ENCODE measurements at places on chromosomes 1 and 21.

GRCh38 chr1:42114229-42114628 is 39.0 kb upstream of the GUCA2B start:
- DNase-seq, result no peak

DNA sequence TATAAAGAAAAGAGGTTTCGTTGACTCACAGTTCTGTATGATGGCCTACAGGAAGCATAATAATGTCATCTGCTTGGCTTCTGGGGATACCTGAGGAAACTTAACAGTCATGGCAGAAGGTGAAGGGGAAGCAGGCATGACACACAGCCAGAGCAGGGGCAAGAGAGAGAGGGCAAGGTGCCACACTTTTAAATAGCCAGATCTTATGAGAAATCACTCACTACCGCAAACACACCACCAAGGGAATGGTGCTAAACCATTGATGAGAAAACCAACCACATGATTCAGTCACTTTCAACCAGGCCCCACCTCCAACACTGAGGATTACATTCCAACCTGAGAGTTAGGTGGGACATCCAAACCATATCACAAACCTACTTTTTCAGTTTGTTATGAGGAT is 245.9 kb upstream of the SGIP1 start:
- DNase-seq, result no peak

DNA sequence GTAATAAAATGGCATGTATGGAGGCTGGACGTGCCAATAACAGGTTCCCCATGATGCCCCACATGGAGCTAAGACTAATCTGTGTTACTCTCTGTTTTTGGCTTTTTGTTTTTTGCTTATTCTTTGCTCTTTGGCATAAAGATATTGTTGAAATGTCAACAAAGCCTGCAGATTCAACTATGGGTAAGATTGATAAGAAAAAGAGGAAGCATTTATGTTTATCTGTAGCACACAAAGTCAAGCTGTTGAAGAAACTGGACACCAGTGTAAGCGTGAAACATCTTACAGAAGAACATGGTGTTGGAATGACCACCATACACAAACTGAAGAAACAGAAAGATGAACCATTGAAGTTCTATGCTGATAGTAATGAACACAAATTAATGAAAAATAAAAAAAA is 402.7 kb downstream of the LTN1 start:
- DNase-seq, result no peak

- DNase-seq, result no peak
These were observed 44.1 kb downstream of the SLC66A1 start for GRCh38 chr1:19356266-19356665.

- no peak for DNase-seq
These were observed 111.2 kb upstream of the OLIG2 start for GRCh38 chr21:32914424-32915039.

DNA sequence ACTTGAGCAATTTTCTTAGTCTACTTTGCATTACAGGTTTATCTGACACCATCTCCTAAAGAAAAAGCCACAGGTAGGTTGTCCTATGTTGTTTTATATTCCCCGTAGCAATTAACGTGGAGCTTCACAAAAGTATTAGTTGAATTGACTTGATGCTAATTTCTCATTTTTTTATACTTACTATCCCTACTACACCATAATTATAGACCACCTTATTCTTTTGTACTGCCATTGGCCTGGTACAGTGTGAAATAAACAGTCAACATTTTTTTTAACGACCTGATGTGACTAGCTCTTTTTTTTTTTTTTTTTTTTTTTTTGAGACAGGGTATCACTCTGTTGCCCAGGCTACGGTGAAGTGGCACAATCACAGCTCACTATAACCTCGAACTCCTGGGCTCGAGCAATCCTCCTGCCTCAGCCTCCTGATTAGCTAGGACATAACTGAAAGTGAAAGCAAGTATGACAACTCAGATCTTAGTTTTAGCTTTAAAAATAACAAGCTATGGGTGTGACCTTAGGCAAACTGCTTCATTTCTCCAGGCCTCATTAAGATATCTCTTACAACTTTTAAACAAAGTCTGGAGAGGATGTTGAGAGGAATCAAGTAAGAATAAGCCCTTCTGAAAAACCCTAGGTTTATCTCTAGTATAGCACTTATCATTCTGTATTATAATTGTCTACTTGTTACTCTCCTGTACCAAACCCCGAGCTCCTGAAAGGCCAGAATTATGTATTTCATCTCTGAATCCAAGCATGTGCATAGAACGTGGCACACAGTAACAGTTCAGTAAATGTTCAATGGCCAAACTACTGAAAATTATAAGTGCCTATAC is 49.5 kb downstream of the LUZP1 start:
- no peak for DNase-seq

DNA sequence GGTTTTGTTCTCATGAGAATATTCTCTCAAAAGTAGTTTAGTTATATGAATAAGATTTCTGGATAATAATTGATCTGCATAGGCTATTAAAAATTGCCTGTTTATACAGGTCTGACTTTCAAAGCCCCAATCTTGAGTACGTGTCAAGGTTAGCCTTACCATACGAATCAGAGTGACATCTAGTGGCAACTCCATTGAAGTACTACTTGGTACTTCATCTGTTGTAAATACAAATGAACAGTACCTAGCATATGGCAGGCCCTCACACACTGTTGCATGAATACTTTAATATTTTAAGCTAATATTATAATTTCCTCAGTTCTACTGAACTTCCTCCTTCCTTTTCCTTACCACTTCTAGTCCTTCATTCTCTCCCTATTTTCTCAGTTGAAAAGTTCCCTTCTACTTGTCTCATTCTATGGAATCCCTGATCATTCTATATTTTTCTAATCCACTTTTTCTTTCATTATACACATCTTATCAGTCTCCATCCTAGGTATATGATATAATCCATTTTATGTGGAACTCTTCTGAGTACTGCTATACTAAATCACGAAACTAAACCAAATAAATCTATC is 101.2 kb downstream of the AKT3 start:
- DNase-seq, result no peak

- DNase-seq, result no peak
These were observed 105.3 kb downstream of the KCNN3 start for GRCh38 chr1:154764773-154765172.

DNA sequence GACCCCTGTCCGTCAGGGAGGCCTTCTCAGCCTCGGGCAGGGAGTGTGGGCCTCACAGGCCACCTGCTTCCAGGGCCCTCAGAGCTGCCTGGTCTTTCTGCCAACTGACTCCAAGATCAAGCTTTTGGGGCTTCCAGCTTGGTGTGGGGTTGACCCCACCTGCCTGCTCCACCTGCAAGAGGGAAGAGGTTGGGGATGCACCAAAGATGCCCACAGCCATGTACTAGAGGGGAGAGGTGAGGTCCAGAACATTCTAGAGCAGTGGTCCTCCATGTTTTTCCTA is 266.7 kb upstream of the VAMP3 start:
- DNase-seq, result no peak

- no peak for DNase-seq
These were observed 13.6 kb upstream of the PSMG1 start for GRCh38 chr21:39196838-39197237.

DNA sequence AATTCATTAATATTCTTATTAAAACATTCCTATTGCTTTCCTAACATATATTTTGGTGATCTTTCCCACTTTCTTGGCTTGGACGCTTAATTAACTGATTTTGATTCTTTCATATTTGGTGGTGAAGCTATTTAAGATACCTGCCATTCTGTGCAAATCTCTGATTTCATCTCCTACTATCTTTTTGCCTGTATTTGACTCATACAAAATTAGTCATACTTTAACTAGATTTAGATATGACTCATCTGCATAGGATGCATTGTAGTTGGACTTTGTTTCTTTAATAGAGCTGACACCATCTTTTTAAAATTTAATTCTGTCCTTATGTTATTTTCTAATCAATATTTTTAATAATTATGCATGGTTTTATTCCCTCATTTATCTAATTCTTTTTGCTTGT is 93.8 kb upstream of the PLPPR4 start:
- DNase-seq, result no peak

- DNase-seq, result no peak
These were observed 20.4 kb downstream of the KRTAP10-1 start for GRCh38 chr21:44519346-44520325.

DNA sequence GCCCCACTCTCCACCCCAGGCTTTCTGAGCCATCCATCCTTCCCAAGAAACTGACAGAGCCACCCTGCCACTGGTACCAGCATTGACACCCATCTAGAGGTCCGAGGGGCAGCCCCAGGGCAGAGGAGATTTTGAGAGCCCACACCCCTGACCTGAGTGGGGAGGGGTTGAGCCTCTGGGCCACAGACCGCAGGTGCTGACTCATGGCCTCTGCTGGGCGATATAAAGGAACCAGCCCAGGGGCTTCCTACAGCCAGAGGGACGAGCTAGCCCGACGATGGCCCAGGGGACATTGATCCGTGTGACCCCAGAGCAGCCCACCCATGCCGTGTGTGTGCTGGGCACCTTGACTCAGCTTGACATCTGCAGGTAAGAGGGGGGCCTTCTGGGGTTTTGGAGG is at the start of gene PADI4:
PADI4 (plus strand) TSS at position 252 of the 400 bp plus-strand sequence; CDS start at position 278, 26 bp downstream.
- DNase-seq, result no peak

- DNase-seq, result no peak
These were observed 2.6 kb upstream of the TMEM82 start for GRCh38 chr1:15739745-15740144.

DNA sequence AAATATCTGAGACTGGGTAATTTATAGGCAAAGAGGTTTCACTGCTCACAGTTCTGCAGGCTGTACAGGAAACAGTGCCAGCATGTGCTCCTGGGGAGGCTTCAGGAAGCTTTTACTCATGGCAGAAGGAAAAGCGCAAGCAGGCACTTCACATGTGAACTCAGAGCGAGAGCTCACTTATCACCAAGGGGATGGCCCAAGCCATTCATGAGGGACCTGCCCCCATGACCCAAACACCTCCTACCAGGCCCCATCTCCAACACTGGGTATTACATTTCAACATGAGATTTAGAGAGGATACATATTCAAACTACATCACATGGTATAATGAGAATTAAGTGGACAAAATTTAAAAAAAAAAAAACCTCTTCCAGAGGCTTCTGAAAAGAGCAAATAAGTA is 13.7 kb downstream of the WASF2 start:
- DNase-seq, result no peak

- no peak for DNase-seq
These were observed 868 bp downstream of the PPP1R12B start for GRCh38 chr1:202349206-202349928.

GRCh38 chr21:45913418-45913765 is 68.2 kb upstream of the COL6A1 start:
- DNase-seq, result no peak

DNA sequence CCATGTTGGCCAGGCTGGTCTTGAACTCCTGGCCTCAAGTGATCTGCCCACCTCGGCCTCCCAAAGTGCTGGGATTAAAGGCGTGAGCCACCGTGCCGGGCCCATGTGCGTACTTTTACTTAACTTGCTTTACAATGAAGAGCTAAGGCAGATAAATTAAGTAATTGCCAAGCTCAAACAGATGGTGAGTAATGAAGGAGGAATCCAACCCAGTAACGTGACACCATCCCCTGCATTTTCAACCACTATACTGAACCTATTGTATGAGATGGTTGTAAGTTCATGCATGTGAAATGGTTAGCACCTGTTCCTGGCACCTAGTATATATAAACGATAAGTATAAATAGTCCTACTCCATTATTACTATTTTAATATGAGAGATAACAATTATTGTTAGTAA is 588.0 kb upstream of the BEND5 start:
- DNase-seq, result no peak

- DNase-seq, result no peak
These were observed 3.4 kb downstream of the TMEM240 start for GRCh38 chr1:1536938-1537546.

DNA sequence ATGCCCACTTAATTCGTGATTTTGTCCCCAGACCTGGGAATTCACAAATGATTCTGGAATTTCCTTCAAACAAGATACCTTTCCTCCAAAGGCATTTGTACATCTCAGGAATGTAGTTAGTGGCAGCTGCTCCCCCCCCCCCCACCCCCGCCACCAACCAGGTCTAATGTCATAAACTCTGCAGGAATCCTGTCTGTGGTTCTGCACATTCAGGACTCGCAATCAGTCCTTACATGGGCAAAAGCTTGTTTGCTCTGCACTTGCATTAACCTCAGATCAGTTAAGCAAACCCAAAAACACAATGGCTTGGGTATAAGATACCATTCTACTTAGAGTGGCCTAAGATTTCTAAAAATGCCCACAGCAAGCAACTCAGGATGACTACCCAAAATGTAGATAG is 143.8 kb downstream of the TGFB2 start:
- no peak for DNase-seq

DNA sequence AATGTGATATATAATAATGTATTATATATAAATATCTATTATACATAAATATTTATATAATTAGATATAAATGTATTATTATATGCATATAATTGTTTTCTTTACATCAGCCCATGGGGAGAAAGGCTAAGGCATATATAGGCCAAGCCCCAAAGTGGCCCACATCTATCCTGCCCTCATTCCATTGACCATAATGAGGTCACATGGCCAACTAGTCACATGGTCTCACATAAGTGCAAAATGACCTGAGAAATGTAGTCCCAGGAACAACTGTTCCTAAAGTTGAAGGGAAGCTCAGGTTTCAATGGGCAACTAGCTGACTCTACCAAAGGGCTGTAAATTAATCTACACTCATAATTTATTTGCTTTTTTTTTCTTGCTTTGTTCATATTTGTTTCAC is 14.5 kb upstream of the CCDC185 start:
- DNase-seq, result no peak

DNA sequence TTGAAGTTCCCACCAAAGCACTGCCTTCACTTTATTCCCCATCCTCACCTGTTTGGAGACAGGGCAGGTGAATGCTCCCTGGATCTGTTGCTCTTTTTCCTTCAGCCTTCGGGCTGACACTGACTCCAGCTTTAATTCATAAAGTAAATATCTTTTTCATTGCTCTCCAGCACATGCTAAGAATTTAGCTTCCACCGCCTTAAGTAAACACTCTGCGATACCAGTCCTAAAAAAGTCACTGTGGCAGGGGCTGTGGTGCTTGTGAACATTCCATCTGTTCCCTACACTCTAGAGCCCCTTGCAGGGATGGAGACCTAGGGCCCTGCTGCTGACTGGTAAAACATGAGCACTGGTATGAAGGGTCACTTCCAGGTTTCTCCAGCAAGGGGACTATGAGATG is 896 bp upstream of the PLA2G2A start:
- DNase-seq, result no peak

DNA sequence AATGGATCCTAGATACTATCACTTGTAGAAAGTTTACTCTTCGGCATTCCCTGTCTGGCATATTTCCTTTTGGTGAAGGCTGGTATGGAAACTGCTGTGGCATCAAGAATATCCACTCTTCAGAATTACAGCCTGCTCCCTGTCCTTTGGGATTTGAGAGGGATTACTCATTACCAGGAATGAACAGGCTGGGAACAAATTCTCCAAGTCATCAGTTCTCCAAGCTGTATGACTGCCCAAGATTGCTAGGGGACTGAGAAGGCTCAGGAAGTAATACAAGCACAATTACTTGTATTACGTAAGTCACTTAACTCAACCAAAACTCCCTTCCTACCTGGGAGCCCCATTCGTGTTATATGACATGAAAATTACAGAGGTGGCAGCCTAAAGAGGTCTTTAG is 49.6 kb downstream of the CD58 start:
- DNase-seq, result no peak

Measured in stimulated activated naive CD8-positive, alpha-beta T cell treated with anti-CD3 and anti-CD28 coated beads, Interleukin-15, amount 100 ng/mL, for 72 hours (primary cell).